ENCODE measurements at places on chromosomes 1 and 21.

GRCh38 chr1:68384872-68385411, 64.8 kb downstream of the RPE65 start:
- DNase-seq = no peak

GRCh38 chr1:56255516-56256152, 323.7 kb downstream of the PLPP3 start:
- no peak for DNase-seq

DNA sequence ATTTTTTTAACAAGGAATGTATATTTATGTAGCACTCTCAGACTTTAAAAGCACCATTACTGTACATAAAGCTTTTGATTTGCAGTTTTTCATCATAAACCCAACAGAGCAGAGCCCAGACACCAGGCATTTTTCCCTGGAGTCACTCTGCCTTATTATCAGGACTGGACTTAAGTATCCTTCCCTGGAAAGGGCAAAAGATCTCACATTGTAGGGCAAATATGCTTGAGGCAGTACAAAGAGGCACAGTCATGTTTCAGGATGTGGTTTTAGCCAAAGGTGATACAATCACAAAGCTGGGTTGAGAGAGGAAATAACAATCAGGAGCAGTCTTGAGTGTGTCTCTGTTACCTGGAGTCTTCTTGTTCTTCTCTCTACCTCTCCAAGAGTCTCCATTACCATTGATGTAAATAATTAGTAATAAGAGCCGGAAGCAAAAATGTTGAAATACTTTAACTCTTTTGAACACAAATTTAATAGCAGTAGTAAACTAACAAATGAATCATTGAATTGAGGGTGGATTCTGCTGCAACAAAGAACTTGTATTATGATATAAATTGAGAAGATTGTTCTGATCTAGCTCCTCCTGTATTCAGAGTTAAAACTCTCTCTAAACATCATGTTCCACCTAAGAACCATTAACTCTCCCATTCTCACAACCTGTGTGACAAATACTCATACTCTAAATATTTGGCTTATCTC, 160.5 kb downstream of the LTN1 start:
- peak; percentile 79 for DNase-seq

DNA sequence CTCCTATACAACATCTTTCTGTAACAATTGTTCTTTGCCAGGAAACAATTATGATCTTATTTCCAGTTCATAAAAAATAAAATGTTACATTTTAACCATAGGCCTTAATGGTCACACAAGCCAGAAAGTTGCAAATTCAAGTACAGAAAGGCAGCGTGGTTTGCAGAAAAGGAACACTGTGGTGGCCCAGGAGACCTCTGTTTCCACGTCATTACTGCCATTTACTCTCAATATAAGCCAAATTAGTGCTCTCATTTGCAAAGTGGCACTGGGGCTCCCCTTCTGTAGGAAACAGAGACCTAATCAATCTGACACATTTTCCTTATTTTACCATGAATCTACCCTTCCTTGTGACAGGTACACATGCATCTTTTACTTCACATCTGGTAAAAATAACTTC, 79.3 kb upstream of the TLR5 start:
- DNase-seq = no peak

DNA sequence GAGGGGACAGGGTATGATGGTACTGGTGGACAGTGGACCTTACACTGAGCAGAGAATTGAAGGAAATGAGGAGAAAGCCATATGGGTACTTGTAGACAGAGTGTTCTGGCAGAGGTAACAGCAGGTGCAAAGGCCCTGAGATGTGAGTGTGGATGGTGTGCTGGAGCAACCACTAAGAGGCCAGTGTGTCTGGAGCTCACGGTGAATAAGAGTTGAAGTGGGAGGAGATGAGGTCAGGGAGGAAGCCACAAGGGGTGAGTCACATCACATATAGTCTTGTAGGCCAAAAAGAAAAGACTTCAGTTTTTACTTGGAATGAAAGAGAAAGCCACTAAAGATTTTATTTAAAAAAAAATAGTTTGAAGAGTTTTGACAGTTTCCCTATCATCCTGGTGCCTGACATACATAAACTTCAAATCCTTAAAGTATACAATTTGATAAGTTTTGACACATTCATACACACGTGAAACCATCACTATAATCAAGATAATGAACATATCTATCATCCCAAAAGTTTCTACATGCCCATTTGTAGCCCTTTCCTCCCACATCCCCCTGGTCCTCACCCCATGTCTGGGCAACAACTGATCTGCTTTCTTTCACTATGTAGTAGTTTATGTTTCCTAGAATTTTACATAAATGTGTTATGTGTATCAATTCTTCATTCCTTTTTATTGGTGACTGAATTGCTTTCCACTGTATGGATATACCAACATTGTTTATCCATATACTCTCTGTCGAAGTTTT, 148.4 kb downstream of the GPATCH2 start:
- DNase-seq = peak; percentile 89

- DNase-seq = peak; percentile 22
Observed at GRCh38 chr1:97781762-97782337, 139.0 kb downstream of the DPYD start.

- DNase-seq = no peak
Observed at GRCh38 chr1:204457666-204458065, 36.9 kb downstream of the PIK3C2B start.

DNA sequence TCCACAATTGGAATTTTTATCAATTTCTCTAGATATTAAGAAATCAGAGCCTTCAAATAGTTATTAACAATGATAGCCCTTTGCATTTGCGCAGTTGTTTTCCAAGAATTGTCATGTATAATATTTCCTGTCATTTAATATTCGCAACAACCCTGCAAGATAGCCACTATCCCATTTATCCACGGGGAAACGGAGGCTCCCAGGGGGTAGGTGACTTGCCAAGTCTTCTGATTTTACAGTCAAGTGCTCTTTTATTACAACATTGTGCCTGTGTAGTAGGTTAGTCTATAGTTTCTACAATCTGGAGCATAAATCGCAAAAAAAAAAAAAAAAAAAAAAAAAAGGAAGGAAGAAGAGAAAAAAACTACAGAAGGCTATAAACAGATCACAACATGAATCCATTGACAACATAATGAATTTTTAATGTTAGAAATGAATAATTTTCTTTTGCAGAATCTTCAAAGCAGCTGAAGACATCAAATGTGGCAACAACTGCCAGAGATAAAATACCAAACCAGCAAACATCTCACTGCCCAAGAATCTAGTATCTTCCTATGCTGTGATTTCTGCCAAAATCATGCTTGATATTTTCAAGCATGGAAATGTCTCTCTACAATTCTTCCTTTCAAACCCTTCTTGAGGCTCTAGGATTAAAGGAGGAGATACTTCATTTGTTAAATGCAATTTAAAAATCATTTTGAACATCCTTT, 125.5 kb downstream of the PTPN14 start:
- no peak for DNase-seq

GRCh38 chr1:7989762-7990428, 28.4 kb downstream of the PARK7 start:
- DNase-seq = no peak

DNA sequence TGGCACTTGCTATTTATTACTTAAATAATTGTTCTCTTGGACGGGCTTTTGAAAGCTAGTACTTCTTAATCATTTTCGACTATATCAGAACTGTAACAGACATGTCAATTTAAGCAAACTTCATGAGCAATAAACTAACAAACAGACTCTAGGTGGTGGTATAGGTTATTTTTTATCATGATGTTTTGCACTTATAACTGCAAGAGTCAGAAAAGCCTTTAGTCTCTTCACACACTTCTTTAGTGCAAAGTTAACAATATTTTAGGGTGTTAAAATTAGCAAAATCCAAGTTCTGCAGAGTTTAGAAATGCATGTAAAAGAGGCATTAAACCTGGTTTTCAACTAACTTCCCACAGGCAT, 2.2 kb downstream of the NRIP1 start:
- DNase-seq = no peak

DNA sequence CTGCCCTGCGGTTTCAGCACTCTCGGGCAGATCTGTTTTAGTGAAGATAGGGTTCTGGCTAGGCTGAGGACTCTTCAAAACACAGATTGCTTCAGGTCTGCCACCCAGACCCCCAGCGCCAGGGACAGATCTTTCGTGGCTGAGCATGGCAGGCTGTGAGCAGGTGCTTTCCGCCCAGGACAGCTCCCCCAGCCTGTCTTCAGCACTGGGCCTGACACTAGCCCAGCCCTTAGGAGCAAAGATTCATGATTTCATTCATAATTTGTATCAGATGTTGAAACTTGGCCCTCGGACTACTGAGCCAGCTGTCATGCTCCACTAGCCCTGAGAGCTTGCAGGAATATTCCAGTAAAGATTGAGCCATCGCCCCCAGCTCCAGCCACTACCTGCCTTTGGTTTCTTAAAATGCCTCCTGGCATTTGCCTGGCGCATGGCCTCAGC, 5.9 kb downstream of the ADPRS start:
- DNase-seq = no peak

GRCh38 chr1:246121533-246121932, 385.5 kb downstream of the SMYD3 start:
- no peak for DNase-seq

- DNase-seq = no peak
Observed at GRCh38 chr21:17708522-17709265, 96.0 kb upstream of the BTG3 start.

- DNase-seq = no peak
Observed at GRCh38 chr1:197686702-197687355, 88.5 kb downstream of the DENND1B start.

DNA sequence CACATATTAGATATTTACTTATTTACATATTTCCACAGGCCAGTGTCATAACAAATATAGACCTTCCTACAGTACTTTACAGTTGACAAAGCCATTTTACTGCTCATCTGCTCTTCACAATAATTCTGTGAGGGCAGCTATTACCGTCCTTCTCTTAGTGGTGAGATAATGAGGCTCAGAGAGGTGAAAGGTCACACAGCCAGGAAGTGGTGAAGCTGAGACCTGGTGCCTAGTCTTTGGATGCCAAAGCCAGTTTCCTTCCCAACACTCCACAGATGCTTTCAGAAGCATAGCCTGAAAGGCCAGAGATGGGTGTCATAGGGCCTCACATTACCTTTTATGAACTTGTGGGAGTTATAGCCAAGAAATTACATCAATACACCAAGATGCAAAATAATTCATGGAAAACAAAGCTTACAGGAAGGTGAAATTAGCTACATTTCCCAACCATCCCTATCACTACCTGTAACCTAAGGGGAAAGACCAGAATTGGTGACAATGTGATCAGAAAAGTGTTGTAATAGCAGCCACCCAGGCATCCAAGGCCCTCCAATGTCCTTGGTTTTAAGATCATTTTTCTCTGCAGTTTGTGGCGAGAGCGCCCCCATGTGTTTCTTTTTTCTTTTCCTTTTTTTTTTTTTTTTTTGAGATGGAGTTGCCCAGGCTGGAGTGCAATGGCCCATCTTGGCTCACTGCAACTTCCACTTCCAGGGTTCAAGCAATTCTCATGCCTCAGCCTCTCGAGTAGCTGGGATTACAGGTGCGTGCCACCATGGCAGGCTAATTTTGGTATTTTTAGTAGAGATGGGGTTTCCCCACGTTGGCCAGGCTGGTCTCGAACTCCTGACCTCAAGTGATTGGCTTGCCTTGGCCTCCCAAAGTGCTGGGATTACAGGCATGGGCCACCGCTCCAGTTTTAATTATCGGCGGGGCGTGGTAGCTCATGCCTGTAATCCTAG, 26.5 kb upstream of the RPL11 start:
- peak; percentile 23 for DNase-seq

- DNase-seq = no peak
Observed at GRCh38 chr1:1179346-1179982, 5.8 kb downstream of the TTLL10 start.

GRCh38 chr1:39387452-39387851, 104.0 kb upstream of the BMP8A start:
- DNase-seq = no peak

All from activated CD4-positive, alpha-beta T cell treated with anti-CD3 and anti-CD28 coated beads, Interleukin-2, Interleukin-6, amounts not matched to agents 100 ng/mL and 50 ng/mL, durations not matched to agents 16 hours and 8 hours (primary cell).